Stimulated activated CD4-positive, alpha-beta T cell treated with anti-CD3 and anti-CD28 coated beads, Interleukin-15, amount 100 ng/mL, for 1 hour (primary cell): ENCODE measurements at places on chromosomes 1 and 21.

GRCh38 chr1:9870572-9870971 lies 39.5 kb downstream of the CTNNBIP1 start:
- DNase-seq: no peak

GRCh38 chr1:62452951-62453350 lies 16.1 kb downstream of the USP1 start:
- no peak for DNase-seq

- DNase-seq: no peak
Measured at GRCh38 chr1:176177764-176178163, 29.3 kb downstream of the COP1 start.

GRCh38 chr1:1291548-1292441 lies 11.6 kb downstream of the SCNN1D start:
- peak; percentile 37 for DNase-seq

DNA sequence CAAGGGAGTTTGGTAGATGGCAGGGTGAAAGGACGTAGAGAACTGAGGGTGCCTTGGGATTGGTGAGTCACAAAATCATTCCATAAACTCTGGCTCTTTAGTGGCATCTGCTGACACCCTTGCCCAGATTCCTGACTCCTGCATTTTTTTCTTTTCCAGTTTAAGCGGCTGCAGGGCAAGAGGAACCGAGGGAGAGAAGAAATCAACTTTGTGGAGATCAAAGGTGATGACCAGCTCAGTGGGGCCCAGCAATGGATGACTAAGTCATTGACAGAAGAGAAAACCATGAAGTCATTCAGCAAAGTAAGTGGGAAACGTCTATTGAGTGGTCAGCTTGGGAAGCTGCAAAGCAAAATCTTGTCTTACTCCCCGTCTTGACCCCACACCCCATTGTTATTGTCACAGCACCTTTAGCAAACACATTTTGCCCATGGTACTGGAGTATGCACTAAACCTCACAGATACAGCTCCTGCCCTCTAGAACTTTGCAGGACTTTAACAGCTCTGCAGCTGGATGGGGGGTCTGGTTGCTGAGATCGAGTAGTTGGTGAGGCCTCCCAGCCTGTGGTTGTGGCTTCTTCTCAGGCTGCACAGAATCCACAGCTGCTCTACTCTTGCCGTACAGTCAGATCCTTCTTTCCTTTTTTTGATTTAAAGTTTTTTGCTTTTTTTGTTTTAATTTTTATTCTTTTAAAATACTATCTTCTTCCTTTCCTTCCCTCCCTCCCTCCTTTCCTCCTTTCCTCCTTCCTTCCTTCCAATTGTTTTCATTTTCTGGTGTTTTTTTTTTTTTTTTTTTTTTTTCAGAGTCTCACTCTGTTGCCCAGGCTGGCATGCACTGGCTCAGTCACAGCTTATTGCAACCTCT lies 21.9 kb downstream of the SH2D2A start:
- DNase-seq: no peak

GRCh38 chr1:164709126-164709525 lies 150.1 kb downstream of the PBX1 start:
- no peak for DNase-seq

- no peak for DNase-seq
Measured at GRCh38 chr1:246077476-246077875, 429.6 kb downstream of the SMYD3 start.

DNA sequence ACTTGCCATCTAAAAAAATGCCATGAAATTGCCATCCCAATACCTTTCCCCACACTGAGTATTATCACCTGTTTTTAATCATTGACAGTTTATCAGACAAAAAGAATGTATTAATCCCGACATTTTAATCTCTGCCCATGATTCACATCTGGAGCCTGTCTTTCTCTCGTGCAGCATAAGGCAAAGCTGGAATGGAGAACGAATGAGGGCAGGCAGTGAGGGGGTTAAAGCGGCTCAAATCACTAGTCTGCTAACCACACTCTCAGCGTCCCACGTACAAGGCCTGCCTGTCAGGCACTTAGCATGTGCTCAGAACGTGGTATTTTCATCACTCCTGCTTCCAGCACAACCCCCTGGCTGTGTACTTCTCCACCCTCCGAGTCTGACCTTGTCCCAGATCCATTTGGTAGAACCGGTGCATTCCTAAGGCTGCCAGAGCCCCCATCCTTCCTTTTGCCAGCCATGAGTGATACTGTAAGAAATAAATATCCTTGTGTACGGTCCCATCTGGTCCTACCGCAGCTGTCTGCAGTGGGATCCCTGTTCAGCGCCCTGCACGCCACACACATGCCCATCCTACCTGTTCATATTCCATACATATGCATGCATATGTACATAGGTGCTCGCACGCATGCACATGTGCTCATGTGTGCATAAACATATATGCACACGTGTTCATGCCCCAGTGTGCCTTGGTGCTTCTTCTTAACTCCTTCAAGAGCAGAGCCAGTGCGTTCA lies 34.6 kb upstream of the FHAD1 start:
- no peak for DNase-seq

DNA sequence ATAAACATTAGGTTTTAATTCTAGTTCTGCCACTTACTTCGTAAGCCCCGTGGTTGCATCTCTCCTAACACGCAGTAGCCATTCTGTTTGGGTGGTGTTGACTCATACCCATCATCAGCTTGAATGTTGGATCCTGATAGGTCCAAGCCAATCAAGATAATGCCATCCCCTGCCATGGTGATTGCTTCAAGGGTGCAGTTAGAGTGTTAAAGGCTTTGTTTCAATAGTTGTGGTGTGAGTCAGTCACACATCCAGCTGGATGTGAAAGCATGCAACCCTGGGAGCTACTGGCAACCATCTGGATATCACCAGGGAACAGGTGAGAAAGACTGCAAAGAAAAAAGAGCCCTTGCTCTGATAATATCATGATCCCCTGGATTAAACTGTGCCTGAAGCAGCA lies 69.1 kb downstream of the OMA1 start:
- DNase-seq: no peak

DNA sequence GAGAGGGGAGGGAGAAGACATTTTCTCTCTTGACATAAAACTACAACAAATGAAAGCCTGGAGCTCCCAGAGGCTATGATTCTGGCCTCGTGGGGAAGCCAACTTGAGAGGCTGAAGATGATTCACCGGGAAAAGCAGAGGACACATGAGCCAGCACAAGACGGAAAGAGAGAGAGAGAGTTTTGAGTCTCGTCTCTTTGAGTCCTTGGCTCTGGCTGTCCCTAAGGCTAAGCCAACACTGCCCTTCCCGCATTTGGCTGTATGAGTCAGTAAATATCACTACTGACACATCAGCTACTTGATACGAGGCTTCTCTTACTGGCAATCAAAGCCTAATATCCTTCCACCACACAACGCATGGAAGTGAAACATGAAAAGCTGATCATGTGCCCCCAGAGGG lies 95.5 kb downstream of the GRIK3 start:
- DNase-seq: no peak

DNA sequence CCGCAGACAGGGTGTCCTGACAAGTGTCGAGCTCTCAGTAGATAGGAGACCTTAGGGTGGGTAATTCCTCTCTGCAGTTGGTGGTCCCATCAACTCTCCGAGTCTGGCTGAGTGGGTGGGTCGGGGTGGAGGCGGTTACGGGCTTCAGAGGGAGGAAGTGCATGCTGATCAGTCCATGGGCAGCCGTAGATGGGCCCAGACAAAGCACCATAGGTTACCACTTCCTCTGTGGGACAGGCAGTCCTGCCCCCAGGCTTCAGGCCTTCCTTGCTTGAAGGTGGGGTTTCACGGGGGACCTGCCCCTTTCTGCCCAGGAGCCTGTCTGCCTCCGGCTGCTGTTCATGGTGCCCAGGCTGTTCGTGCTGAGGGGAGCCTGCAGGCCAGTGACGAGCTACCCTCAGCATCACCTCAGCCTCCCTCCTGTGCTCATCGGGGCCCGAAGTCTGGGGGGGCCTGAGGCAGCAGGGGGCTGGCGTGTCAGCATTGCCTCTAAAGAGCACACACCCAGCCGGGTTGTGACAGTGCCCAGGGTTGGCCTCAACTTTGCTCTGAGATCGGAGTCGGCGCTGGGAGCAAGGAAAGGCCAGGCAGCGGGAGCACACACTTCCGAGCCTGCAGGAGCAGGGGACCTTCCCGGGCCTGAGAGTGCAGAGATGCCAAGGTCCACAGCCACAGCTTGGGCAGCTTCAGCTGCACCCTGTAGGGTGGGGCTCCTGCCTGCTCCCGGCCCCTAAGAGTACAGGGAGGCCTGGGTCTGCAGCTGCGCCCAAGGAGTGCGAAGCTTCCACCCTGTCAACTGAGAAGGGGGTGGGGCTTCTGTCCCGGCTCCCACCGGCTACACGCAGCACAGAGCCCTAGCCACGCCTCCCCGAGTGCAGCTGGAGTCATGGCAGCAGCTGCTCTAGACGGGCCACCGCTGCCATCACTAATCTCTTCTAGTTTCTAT lies 225.4 kb upstream of the NRIP1 start:
- DNase-seq: no peak

DNA sequence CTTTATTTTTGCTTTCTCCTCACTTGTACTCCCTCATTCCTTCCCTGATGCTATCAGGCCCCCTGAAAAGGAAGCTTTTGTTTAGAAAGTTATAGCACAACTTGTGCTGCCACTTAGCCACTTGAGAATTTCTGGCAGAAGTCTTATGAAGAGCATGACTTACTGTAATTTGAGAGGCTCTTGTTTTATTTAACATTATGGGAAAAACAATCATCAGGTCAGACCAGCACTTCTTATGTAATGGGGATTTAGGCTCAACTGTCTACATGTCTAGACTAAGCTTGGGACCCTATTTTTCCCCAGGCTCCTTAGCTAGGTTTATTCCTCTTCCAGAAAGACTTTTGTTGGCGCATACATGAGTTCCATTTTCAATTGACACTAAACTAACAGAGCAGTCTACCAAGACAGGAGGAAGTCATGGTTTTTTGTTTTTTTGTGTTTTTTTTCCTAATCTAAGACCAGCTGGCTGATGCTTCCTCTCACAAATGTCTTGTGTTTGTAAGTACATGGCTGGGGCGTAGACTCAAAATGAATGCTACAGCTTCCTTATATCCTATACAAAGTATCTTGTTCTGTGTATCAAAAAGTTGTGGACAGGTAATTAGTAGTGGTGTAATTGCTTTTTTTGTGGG lies 31.5 kb downstream of the TNFSF4 start:
- DNase-seq: no peak

DNA sequence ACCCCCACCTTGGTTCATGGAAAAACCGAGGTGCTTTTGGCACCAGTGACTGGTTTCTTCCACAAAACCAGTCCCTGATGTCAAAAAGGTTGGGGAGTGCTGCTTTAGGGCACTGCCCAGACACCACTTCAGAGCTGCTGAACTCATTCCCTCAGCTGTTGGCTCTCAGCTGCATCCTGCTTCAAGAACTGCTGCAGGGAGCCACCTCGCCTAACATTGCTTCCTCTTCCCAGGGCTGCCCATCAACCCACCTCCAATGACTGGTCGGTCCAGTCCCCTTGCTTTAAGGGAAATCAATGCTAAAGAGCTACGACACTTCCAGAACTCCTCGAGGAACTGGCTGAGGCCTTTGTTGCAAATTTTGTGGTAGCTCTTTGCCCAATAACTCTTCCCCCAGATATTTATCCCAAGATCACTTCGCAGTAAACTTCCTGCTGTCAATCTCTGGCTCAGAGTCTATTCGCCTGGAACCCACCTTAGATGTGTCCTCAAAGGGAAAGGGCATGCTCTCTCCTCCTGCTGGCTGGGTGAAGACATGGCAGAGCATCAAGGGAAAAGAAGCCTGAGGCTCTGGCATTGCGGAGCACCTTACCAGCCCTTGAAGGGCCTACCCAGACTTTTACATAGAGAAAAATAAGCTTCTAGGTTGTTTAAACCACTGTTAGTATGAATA lies 29.0 kb downstream of the C1orf52 start:
- no peak for DNase-seq

- no peak for DNase-seq
Measured at GRCh38 chr1:225692517-225692879, 39.6 kb upstream of the ENAH start.

DNA sequence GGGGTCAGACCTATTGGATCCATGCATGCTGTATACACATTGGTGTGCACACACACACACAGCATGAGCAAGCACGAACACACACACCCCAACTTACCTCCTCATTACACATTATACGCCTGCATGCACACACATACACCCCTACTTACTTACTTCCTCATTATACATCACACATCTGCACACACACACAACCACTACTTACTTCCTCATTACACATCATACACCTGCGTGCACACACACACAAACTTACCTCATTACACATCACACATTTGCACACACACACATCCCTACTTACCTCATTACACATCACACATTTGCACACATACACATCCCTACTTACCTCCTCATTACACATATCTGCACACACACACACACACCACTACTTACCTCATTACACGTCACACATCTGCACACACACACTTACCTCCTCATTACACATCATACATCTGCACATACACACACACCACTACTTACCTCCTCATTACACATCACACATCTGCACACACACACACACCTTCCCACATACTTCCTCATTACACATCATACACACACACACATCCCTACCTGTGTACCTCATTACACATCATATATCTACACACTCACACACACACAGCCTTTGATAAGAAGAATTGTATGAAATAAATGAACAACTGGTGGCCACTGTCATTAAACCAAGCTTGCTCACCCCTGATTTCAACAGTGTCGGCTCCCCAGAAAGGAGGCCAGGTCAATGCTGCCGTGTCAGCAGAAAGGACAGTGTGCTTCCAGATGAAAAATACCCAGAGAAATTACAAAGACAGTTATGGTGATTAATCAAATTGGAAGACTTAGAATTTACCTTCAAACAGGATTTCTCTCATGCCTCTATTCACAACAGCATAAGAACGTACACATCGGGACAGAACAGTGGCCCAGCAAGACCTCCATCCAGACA lies 117.8 kb downstream of the SETD4 start:
- no peak for DNase-seq

DNA sequence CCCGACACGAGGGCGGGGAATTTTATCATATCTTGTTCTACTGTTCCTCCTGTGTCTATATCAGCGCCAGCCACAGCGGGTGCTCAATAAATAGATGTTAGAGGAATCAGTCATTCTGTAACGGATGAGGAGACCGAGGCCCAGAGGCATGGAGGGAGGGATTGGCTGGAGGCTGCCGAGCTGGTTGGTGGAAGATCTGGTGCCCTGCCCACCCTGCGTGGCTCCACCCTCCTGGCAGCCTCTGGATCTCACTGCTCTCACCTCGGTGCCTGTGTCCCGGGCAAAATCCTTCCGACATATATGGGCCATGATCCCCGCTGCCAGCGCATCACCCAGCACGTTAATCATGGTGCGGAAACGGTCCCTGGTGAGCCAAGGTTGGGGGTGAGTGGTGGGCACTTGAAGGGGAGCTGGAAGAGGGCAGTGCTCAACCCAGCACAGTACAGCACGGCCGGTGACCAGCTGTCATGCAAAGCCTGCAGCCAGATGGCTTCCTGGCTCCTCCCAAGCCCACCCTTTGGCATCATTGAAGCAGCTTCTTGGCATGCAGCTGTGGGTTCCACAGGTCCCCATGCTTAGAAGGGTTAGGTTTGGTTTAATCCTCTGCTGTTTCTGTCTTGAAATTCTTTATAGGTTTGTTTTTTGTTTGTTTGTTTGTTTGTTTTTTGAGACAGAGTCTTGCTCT lies 26.7 kb downstream of the PODN start:
- no peak for DNase-seq

GRCh38 chr1:12271033-12271432 lies 41.2 kb downstream of the VPS13D start:
- DNase-seq: no peak
